ENCODE measurements at places on chromosomes 1 and 21.

GRCh38 chr1:1763657-1764621, 14.3 kb downstream of the NADK start:
- no peak for DNase-seq

DNA sequence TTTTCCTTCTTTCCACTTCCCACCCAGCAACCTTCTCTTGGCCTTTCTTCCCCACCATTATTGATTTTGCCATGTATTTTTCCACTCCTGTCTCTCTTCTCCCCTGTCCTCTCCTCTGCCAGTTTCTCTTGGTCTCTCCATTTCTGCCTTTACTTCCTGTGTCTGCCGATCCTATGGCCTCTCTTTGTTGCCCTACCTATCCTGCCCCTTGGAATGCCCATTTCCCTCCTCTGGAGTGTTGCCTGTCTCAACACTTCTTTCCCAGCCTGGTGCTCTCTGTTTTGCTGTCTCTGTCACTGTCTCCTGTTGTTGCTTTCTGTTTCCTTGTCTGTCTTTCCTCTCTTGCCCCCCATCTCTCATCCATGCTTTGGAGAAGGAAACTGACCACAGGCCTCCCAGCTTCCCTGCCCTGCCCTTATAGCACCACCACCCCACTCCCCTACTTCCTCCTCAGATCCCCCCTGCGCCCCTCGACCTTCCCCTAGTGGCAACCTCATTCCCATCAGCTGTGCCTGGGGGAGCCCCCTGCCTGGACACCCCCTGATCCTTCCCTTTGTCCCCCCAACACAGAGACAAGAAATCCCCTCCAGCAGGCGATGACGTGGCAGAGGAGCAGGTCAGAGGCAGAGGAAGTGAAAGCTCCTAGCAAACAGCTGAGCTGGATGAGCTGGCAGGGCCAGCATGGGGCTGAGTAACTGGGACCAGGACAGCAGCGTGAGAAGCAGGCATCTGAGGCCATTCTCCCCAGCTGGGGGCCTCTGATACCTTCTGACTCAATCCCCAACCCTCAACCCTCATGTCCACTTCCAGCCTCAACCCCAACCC, 6.6 kb upstream of the ETV3L start:
- no peak for DNase-seq

DNA sequence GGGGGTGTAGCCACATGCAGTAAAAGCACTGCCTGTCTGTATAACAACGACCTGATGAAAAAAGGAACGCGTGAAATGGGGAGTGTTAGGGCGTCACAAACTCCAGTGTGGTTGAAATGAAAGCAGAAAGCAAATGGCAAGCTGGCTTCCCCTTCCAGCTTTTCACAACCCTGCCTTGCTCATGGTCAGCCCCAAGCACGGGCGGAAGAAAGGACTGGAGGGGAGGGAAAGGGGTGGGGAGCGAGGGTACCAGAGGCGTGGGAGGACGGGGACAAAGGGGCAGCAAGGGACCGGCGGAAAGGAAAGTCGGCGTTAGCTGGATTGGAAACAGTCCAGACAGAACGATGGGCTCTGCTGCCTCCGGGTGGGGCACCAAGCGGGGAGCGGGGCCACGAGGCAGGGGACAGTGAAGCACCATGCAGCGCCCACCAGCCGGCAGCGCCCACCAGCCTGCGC, 9.6 kb downstream of the VPS26C start:
- peak; percentile 34 for DNase-seq

DNA sequence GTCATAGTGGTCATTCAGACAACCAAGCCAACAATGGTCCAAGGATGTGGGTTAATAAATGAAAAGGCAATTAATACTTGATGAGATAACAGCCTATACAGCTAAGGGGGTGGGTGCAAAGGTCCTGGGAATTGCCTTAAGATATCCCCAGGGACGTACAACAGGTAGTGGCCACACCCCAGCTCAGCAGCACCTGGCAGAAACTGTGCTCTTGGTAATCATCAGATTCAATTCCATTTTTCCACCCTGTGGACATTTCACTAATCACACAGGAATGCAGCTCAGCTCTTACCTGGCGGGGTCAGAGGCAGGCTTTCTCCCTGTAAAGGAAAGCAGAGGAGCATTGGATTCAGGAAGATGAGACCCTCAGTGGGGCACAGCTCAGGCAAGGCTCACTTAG, 32.9 kb downstream of the FCRL5 start:
- DNase-seq = no peak

DNA sequence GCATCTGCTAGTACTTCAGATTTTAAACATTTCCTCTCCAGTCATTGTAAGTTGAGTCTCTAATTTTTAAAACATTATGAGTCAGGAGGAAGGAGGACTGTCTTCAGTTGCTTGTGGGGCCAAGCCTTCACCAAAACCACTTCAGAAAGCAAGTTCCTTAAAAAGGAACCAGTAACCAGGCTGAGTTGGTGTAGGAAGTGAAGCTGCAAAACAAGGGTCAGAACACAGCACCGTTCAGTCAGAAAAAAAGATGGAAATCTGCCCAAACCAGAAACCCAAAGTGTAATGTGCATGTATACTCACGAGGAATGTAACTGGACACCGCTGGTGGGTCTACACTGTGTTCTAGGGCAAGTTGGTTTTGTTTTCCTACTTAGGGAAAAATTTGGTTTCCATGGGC, 402.1 kb downstream of the SETD4 start:
- DNase-seq = no peak

- DNase-seq = no peak
Observed at GRCh38 chr1:197222025-197222685, 45.9 kb upstream of the CRB1 start.

DNA sequence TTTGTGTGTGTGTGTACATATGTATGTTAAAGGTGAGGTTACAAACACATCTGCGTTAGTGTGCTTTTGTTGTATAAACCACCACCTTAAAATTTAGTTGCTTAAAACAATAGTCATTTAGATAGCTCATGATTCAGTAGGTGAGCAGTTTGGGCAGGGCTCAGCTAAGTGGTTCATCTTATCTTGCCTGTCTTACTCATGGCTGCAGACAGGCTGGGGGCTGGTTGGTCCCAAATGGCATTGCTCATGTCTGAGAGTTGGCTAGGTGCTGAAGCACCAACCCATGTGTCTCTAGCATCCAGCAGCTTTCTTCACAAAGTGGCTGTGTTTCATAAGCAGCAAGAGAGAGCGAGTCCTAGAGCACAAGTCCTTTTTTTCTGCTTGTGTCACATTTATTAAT, 91.4 kb downstream of the MACF1 start:
- no peak for DNase-seq

DNA sequence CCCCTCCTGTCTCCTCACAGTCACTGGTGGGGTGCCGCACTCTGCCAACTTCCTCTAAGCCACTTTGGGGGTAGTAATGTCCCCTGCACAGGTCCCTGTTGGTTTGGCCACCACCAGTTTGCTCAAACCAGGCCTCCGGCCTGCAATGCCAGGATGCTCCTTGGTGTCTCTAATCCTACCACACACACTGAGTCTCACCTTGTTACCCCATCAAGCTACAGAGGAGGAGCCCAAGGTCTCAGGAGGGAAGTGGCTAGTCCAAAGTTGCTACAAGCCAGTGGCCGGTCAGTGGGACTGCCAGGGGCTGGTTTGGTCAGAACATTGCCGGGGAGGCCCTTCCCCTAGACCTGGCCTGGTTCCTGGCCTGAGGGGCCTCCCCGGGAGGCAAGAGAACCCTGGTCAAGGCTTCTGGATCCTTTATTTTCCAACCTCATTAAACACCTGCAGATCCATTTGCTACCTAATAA, 21.5 kb upstream of the LRP8 start:
- no peak for DNase-seq

DNA sequence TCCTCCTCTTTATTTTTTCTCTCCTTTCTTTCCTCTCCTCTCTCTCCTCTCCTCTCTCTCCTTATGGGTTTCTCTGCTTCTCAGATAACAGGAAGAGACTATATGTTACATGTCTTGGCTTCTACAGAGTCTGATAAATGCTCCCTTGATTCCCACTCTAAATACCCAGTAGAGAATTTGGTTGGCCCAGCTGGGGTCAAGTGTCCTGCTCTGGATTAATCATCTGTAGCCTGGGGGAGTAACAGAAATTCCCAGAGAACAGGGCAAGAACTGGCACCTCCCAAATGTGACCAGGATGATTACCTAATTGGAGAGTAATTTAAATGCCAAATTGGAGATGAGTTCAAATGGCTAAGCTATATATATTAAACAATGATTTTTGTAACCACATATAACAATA, 146.1 kb upstream of the LMO4 start:
- no peak for DNase-seq

DNA sequence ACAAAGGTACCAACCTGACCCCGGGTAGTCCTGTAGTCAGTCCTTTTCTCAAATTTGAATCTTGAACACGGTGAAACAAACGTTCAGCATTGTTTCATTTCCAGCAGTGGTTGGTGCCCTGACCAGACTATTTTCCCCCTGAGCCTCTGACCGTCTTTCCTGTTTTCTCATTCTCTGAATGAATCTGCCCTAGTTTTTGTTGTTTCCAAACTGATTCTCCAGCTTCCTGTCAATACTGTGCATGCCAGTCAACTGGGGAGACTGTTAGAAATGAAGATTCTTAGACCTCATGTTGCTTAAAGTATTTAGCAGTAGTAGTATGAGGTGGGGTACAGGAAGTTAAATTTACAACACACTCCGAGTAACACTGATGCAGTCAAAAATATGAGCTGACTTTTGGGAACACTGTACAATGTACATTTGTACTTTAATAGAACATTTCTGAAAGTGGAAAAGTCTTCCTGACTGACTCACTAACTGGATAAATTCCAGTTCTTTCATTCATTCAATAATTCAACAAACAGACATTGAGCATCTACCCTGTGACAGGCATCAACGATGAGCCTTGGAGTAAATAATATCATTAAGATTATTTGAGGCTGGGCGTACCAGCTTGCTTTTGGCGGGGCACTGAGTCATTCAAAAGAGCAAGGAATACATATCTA, 26.0 kb upstream of the ZRANB2 start:
- DNase-seq = no peak

- peak; percentile 79 for DNase-seq
Observed at GRCh38 chr1:201254625-201255478, 28.5 kb upstream of the PKP1 start.

DNA sequence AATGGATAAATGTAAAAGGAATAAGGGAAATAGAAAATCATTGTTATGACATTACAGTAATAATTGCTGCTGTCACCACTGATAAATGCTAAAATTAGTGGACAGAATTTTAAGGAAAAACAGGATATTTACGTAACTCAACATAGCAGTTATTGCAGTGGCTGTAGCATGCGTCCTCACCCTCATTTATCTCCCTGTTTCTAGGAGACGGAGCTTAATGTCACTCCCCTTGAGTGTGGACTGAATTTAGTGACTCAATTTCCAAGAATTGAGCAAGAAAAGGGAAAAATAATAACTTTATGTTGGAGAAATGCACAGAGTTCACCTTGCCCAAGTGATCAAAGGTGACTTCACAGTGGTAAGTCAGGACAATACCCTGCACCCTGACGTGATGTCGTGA, 33.3 kb upstream of the COL18A1 start:
- DNase-seq = no peak

DNA sequence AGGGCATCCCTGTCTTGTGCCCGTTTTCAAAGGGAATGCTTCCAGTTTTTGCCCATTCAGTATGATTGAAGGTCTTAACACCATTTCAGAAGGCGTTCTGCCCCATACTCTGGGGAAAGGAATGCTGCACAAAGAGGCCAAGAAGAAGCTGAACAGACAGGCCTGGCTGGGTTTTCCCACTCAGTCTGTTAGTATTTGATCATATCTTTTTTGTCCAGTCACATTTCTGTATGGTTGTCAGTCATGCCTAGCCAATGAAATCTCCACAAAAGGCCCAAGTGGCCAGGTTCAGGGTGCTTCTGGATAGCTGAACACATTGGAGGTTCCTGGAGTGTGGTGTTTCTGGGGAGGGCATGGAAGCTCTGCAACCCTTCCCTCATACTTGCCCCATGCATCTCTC, 72.1 kb downstream of the NEK7 start:
- no peak for DNase-seq

DNA sequence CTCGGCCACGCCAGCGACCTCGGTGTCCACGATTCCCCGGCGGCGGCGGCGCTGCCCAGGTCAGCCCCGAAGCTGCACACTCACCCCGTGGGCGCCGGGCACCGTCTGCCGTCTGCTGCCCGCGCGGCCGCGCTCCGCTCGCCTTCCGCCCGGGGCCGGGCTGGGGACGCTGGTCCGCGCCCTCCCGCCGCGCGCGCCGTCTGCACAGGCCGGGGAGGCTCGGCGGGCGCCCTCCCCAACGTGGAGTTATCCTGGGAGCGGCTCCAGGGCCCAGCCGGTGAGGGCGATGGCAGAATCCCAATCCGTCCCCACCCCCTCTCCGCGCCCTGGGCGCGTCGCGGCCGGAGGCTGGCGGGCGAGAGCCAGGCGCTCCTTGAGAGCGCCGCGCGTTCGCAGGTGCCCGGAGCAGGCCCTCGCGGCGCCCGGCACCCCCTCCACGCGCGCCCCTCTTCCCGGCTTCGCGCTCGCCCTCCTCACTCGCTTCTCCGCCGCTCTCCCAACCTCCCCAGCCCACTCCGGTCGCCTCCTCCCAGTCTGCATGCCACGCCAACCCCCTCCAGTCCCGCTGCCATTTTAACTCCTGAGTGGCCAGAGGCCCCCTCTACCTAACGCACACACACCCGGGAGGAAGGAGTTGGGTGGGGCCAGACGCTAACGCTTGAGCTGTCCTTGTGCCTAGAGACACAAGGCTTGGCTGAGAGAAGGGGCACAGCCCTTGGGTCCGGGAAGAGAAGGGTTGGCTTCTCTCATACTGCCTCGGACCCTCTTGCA, at the start of gene LRRN2:
LRRN2 (minus strand) TSS at position 503 of the 771 bp plus-strand sequence. CDS start 65,746 bp downstream, outside the sequence.
- no peak for DNase-seq

GRCh38 chr1:21590934-21591333, 78.2 kb downstream of the RAP1GAP start:
- no peak for DNase-seq

DNA sequence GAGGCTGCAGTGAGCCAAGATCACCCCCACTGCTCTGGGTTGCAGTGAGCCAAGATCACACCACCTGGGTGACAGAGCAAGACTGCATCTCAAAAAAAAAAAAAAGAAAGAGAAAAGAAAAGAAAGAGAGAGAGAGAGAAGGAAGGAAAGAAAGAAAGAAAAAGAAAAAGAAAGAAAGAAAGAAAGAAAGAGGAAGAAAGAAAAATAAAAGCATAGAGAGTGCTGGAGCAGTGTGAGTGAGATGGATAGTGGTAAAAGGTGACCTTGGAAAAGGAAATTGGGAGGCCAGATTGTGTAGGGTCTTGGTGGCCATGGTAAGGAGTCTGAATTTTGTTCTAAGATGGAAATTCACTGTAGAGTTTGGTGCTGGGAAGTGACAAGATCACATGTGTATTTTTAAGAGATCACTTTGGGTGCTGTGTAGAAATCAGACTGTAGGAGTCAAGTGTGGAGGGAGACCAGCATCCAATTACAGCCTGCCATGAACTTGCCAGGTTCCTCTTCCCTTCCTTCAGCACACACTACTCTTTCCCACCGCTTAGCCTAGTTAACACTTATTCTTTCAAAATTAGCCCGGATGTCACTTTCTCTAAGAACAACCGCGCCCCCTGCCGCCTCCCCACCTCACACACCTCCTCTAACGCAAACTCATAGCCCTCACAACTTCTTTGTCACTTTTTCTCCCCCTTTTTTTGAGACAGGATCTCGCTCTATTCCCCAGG, 17.9 kb downstream of the MTX1 start:
- DNase-seq = peak; percentile 75

GRCh38 chr1:244826712-244827111, 8.7 kb upstream of the COX20 start:
- no peak for DNase-seq
